ENCODE measurements at places on chromosomes 6 and 20.

GRCh38 chr6:64685401-64685800 is 1021.6 kb downstream of the EYS start:
- no peak for DNase-seq

DNA sequence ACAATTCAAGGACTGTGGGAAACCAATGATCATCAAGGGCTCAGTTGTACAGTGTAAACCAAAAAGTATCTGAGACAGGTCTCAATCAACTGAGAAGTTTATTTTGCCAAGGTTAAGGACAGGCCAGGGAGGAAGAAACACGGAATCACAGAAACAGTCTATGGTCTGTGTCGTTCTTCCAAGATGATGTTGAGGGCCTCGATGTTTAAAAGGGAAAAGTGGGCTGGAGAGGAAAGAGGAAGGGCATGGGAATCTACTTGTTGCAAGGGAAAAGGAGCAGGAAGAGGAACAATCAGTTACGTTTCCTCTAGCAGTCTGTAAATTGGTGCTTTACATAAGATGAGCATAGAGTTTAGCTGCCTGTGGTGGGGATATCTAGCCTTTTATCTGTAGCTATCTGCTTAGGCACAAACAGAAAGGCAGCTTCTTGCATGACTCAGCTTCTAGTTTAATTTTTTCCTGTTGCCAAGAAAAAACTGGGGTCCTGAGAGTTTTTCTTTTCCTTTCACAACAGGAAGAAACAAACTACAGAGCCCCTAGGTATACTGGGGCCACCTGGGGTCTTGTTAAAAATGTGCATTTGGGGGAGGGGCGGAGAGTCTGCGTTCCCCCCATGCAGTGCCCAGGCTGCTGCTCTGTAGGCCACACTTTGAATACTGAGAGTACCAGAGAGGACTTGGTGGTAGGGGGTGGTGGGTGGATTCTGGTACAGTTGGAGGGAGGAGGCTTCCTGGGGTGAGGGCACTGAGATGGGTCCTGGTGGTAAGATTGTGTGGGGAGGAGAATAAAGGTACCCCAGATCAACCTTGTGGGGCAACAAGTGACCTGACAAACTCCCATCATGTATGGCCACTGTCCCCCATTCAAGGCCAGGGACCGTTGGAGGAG is 35.3 kb upstream of the EZR start:
- no peak for DNase-seq

- DNase-seq = no peak
Observed at GRCh38 chr6:140264431-140264830, 890.0 kb upstream of the CITED2 start.

- no peak for DNase-seq
Observed at GRCh38 chr20:9160331-9160730, 91.4 kb downstream of the PLCB4 start.

- no peak for DNase-seq
Observed at GRCh38 chr6:135185483-135185882, 4.4 kb downstream of the MYB start.
